ENCODE measurements at places on chromosomes 6 and 20.

- DNase-seq = no peak
Measured at GRCh38 chr6:56775498-56776166, 132.9 kb upstream of the DST start.

DNA sequence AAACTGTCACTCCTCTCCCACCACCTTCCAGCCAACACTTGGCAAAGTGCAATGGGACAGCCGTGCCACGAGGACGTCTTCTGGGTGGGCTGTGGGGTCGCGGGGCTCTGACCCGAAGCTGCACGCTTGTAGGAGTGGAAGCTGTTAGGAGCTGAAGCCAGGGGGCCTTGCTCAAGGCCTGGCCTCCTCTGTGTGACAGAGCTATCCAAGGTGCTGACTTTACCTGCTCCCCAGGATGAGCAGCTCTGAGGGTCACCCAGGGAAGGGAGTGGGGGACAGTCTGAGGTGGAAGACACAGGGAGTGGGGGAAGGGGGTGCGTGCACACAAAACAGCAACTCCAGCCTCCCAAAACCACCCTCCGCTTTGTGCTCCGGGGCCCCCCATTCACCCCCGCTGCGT lies 17.5 kb upstream of the CHRNA4 start:
- no peak for DNase-seq

DNA sequence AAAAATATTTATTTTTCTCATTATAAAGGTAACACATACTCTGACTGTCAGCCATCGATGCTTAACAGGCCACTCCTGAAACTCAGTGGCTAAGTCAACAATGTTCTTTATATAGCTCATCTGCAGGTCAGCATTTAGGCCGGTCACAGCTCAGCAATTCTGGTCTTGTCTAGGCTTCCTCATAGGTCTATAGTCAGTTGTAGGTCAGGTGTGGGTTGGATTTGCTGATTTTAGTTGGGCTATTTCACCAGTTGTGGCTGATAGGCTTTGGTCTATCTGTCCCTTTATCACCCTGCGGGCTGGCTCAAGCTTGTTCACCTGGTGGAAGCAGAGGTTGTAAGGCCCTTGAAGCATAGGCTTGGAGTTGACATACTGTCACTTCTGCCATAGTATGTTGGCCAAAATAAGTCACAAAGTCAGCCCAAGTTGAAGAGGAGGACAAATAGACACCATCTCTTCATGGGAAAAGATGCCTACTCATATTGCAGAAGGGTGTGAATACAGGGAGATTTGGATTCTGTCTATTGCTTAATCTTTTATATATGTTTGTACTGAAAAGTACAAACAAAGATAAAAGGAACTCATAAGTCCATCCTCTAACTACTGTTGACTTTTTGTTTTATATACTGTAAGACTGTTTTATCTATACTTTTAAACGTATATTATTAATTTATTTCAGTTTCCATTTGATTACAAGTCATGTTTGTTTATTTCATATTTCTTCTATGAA lies 75.0 kb downstream of the BCKDHB start:
- DNase-seq = no peak

- no peak for DNase-seq
Measured at GRCh38 chr6:159959165-159959975, 9.5 kb upstream of the IGF2R start.

DNA sequence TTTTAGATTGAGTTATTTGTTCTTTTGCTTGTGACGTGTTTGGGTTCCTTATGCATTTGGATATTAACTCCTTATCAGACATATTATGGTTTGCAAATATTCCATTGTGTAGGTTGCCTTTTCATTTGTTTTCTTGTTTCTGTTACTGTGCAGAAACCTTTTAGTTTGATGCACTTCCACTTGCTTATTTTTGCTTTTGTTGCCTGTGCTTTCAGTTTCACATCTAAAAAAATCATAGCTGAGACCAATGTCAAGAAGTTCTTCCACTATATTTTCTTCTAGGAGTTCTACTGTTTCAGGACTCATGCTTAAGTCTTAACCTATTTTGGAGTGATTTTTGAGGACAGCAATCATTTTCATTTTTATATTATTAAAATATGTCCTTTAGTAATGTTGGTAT lies 113.5 kb downstream of the EPM2A start:
- no peak for DNase-seq

- no peak for DNase-seq
Measured at GRCh38 chr6:149651056-149651455, 2.5 kb upstream of the KATNA1 start.

DNA sequence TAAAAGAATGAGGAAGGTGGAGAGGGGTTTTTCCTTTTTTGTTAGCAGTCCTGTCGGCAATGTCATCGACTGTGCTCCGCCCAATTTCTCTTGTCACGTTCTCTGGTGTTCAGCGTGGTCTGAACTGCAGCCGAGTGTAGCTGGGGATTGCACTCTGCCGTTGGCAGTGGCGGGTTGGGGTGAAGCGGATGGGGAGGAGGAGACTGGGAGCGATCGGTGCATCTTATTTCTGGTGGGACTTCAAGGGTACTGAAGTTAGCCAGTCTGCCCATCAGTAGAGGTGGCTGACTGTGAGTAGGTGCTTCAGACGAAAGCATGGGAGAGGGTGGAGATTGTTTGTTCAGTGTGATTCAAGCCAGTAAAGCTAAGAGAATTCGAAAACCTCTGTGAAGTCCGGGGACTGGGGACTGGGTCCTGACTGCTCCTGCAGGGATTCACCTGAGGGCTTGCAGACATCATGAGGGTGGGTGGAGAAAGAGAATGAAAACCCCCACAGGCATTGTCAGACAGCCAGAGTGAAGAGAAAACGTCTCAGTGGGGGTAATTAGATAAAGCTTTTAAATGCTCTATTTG lies 5.1 kb downstream of the RREB1 start:
- DNase-seq = peak; percentile 53

DNA sequence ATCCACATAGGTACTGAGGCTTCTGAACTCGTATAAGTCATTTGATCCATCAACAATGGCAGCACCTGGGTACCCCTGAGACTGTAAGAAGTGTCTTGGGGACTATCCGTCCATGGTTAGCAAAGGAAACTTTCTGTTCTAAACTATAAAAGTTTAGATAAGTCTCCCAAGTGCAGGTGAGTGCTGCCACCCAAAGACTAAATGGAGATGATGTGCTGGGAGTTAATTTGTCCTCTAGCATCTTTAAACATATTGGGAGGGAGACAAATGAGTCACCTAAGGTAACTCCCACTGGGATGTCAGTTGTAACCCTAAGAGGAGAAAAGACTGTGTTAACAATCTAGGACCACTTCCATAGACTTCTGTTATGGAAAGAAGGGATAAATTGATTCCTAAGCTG lies 6.2 kb downstream of the BEND6 start:
- DNase-seq = no peak

- peak; percentile 58 for DNase-seq
Measured at GRCh38 chr6:166627875-166628801, 1.1 kb upstream of the RPS6KA2 start.

- no peak for DNase-seq
Measured at GRCh38 chr20:38158701-38159351, 6.2 kb downstream of the TGM2 start.

DNA sequence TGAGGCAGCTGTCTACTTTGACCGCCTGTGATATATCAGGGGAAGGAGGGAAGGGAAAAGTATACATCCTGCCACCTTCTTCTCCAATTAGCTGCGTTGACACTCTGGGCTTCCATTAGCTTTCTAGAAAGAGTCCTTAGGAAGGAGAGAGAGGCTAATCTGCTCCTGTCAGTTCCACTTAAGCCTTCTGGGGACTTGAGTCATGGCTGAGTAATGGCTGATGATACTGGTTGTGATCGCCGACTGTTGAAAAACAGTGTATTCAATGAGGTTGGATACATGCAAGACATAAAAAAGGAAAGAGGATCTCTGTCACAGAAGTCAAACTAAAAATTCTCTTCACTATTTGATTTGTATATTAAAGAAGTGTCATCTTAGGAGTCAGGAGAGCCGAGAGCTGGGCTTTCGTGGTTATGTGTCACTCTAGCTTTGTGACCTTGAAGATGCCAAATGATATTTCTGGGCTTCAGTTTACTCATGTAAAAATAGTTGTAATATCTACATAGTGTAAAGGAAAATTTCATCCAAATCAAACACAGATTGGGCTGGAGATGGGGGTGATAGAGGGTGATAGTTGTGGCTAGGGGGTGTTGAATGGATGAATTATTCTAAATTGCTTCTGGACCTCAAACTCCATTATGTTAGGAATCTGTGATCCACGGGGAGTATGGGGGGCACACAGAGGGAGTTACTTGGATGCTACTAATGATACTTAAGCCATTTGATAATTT lies 189.0 kb downstream of the UST start:
- no peak for DNase-seq

- no peak for DNase-seq
Measured at GRCh38 chr6:90502381-90502780, 84.5 kb downstream of the MAP3K7 start.

- DNase-seq = peak; percentile 38
Measured at GRCh38 chr6:79077715-79078074, 359 bp downstream of the PHIP start.

DNA sequence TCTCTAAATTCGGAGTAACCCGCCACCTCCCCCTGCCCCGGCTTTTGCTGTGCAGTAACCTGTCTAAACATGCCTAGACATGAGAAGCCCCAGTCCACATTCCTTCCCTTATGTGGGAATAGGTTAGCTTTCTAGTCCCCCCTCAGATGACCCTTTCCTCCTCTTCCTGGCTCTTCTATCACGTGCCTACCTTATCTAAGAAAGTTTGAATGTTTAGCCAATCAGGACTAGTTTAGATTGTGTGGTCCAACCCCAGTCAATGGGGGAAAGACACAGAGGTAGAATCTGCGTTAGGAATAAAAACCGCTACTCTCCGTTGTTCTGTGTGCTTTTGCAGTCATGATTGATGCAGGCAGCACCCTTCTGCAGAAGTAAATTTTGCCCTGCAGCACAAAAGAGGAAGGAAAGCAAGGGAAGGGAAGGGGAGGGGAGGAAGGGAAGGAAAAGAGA lies 69.0 kb upstream of the CD93 start:
- DNase-seq = no peak

GRCh38 chr6:44730771-44731391 lies 343.4 kb downstream of the CDC5L start:
- DNase-seq = no peak

DNA sequence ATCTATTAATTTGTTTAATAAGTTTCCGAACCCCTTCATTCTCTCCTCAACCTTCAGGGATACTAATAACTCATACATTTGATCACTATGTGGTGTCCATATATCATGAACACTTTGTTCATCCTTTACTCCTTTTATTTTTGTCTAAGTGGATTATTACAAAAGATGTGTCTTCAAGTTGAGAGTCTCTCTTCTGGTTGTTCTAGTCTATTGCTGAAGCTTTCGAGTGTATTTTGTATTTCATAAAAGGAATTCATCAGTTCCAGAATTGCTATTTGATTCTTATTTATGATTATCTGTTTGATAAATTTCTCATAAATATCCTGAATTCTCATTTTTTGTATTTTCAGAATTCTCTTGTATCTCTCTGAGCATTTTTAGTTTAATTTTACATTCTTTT lies 96.5 kb upstream of the RUNX2 start:
- no peak for DNase-seq

- DNase-seq = no peak
Measured at GRCh38 chr6:4180652-4181255, 45.4 kb upstream of the ECI2 start.

GRCh38 chr20:25013478-25014380 lies 21.2 kb upstream of the APMAP start:
- no peak for DNase-seq

DNA sequence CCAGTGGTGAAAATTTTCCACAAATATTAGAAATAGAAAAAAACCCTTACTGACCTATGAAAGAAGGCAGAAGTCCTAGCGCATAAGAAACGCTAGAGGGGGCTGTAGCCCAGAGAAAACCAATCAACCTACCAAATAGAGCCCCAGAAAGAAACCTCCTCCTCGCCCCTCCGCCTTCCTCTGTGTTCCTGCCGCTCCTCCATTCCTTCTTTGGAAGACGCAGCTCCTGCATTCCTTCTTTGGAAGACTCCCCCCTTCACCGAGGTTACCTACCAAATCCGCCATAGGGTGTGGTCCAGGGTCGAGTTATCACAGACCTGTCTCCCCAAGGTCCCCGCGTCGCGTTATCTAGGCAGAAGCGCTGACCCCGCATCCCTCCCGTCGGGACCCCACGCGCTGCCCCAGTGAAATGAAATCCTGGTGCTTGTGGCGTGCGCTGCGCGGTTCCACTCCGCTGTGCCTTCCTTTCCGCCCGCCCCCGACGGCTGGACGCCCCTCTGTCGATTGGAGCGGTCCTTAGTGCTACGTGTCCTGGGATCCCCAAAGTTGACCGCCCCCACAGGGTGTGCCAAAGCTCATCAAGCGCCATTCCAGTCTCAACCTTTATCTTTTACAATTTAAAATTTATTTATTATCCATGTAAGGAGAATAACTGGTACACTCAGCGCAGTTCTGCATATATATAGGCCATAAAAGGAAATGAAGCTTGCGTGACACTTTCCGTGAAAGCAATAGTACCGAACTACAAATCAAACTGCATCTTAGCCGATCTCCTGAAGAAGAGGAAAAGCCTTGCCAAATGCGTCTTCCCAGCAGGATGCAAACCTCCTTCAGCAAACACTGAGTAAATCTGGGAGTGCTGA lies 13.0 kb downstream of the RPP21 start:
- DNase-seq = peak; percentile 17

DNA sequence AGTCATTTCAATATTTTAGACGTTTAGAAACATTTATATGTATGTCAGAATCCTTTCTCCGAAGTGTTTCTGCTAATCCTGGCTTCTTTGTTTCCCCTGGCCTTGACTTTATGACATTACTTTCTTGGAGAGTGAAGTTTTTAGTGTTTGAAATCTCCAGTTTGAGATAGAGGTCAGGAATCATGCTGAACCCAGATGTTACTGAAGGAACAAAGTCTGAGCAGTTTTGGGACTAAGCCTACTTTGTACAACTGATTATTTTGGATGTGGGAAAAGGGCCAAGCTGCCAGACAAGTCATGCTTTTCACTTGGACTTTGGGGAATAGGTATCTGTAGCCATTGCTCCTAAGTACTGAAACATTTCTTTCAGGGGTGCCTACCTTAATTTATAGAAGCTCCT lies 2.3 kb downstream of the RNF144B start:
- no peak for DNase-seq

- DNase-seq = no peak
Measured at GRCh38 chr20:43800186-43800585, 73.4 kb upstream of the GTSF1L start.

- no peak for DNase-seq
Measured at GRCh38 chr6:166542580-166542912, 43.9 kb downstream of the RAMACL start.

DNA sequence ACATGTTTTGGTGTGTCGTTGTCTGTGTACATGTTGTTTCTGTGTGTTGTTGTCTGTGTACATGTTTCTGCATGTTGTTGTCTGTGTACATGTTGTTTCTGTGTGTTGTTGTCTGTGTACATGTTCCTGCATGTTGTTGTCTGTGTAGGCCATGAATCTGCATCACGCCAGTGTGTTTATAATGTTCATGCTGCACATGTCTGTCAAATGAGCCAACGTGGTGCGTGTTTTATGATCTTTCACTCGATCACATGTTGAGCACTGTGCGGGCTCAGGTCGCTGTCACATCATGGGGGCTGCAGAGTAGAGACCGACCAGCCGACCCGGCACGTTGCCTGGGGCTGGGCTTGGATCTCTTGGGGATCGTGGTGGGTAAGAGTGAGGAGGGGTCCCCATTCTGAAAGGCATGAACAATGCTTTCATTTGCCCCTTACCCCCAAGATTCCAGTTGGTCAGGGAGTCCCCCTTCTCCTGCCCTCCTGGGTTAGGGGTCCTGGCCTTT lies 26.5 kb upstream of the SLCO4A1 start:
- no peak for DNase-seq

Data from NCI-H2029 (cell line).